ENCODE measurements at places on chromosomes 3 and 15.

DNA sequence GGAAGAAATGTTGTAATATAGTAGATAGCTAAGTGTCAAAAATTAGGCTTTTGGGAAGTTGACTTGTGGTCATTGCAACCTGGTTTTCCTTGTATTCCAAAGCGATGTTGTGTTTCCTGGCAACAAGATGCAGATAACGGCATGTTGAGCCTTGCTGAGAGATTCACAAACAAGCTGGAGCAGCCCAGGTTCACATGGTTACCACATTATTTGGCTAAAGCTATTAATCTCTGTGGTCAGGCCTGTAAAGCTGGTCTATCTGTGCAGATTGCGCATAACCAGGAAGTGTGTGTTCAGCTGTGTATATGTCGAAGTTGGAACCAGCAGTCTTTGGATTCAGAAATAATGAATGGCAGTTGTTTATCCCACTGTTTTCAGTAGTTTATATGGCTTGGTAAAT is 6.6 kb downstream of the TIPARP start:
- DNase-seq = no peak

DNA sequence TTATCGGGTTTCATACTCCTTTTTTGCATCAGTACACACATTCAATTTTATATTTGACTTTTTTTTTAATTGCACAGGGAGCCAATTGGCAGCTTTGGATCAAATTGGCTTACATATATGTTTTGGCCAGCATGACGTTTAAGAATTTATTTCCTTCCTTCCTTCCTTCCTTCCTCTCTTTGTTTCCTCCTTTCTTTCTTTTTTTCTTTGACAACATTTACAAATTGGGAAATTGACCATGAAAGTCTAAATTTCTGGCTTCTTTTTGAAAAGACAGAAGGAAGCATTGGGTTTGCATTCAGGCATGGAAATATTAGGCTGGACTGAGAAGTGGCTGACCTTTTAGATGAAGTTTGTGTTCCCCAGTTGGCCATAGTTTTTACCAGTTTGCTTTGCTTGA is 103.4 kb upstream of the IGSF10 start:
- DNase-seq = no peak

DNA sequence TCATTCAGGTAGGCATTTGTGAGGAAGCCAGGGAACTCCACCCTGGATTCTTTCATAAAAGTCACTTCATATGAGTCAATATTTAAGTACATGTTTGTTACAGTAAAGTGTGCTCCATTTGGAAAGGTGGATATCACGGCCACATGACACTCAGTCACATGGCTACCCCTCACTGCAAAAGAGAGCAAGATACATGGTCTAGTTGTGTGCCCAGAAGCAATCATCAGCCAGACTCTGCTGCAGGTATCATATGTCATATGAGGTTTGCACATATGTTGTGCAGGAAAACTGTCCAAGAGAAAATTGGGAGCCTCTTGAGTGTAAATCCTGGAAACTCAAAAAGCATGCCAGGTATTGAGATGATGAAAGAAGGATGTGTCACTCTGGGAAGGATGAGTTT is 55.0 kb upstream of the NMNAT3 start:
- DNase-seq = no peak

DNA sequence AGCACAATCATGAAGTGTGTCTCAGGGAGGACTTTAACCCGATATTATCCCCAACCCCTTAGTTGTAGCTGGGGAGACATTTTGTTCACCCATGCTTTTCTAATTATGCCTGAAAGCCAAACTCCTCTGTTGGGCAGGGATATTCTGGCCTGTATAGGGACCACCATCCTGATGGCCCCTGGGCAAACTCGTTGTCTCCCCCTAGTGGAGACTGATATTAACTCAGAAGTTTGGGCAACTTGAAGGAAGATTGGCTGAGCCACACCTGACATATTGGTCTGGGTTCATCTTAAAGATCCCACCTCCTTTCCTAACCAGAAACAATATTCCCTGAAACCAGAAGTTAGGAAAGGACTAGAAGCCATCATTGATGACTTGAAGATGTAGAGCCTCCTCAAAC is 42.3 kb downstream of the TM4SF18 start:
- DNase-seq = no peak

- DNase-seq = no peak
Measured at GRCh38 chr3:161452179-161452578, 44.4 kb upstream of the OTOL1 start.

DNA sequence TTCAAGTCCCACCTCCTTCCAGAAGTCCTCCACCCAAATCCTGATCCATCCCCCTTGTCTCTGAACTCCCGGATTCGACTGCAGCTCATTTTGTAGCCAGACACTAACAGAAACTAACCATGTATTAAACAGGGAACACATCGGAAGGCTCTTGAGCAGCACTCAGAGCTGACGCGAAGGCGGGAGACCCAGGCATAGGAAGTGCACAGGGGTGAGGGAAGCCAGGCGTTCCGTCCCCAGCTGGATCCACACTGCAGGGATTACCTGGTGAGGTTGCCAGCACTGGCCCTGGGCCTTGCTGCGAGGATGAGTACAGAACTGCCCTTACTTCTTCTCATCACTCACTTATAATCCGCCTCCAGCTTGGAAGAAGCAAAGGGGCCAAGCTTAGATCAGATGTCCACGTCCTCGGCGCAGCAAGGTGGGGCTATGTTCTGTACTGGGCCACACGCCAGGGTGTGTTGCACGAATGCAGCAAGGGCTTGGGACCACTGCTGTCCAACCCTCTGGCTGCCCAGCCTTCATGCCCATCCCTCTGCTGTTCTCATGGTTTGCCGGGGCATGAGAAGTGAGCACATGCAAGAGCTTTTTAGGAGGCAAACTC is 124.2 kb upstream of the SMAD3 start:
- DNase-seq = no peak

Data from T-helper 2 cell (primary cell).